ENCODE measurements at places on chromosomes 6 and 20.

DNA sequence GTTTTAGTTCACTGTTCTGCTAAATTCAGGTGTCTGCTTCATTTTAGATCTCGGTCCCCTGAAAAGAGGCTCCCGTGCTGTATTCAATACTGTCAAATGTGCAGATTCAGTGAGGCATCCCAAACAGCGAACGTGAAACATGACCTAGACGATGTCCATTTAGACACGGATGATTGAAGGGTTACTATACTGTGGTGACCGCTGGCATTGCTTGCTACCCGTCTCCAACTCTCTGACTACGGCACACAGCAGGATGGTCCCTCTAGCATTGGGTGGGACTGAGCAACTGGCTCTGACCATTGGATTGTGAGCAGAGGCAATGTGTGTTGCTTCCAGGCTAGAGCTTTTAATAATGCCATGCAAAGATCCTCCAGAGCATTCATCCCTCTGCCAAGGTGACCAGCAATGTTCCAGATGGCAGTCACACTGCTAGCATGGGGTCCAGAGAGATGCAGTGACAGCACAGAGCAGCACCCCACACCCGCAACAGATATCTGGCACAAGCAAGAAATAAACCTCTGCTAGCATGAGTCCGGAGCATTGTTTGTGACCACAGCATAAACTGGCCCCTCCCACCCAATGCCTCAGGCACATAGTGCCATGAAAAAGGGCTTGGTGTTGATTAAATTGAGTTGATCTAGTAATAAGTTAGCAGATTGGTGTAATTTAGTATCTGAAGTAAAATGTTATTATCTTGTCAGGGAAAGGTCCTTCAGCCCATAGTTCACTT, 9.0 kb downstream of the METTL24 start:
- no peak for DNase-seq

DNA sequence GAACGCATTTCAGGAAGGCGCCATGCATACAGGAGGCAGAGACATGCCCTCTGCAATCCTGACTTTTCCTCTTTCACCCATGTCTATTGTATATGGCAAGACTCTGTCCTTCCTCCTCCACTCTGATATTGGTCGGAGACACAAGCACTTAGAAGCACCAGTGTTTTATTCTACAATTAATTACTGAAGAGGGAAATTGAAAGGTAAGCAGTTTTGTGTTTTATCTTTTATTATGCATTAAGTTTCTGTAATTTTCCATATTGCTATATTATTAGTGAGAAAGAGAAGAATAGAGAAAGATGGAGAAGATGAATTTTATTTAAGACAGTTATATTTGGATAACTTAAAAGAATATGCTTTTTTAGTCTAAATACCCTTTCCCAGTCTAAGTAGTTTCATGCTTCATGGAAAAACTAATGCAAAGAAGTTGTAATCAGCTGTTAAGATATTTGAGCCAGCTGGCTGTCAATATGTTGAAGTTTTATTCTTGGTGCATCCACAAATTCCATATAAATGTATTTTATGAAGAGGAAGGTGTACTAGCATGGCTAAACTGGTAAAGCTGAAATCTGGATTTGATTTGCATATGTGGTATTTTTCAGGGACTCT, 13.6 kb downstream of the ARID1B start:
- no peak for DNase-seq

GRCh38 chr20:59055302-59055701, 12.7 kb upstream of the PRELID3B start:
- peak; percentile 21 for DNase-seq

GRCh38 chr20:40433341-40433861, 255.6 kb downstream of the MAFB start:
- no peak for DNase-seq

DNA sequence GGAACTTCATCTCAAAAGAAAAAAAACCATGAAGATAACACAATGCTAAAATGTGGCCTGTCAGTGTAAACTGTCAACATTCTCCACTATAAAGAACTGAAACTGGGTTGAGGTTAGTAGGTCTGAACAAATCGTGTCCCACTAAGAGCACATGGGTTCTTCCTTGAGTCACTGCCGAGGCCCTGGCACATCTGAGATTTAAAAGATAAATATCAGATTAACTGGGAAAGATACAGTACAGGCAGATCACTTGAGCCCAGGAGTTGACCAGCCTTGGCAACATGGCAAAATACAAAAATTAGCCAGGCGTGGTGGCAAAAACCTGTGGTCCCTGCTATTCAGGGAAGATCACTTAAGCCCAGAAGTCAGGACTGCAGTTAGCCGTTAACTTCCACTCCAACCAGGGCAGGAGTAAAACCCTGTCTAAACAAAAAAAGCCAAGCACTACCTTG, 5.6 kb downstream of the EEF1A1 start:
- DNase-seq, result peak; percentile 63

DNA sequence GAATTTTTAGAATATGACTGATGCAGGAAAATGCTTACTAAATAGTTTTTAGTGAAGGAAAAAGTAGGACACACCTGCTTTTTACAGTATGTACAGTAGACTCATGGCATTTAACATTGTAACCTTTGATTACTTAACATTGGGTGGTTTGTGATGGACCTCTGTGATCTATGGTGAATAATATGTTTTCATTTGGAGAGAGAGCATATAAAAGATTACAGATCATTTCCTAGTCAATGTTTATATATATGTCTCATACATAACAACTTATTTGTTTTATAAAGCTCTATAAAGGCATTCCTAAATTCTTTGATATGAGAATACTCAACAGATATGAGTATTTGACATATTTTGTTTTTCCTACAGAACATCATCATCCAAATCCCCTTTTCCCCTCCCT, 129.3 kb upstream of the PDE7B start:
- DNase-seq, result peak; percentile 34

DNA sequence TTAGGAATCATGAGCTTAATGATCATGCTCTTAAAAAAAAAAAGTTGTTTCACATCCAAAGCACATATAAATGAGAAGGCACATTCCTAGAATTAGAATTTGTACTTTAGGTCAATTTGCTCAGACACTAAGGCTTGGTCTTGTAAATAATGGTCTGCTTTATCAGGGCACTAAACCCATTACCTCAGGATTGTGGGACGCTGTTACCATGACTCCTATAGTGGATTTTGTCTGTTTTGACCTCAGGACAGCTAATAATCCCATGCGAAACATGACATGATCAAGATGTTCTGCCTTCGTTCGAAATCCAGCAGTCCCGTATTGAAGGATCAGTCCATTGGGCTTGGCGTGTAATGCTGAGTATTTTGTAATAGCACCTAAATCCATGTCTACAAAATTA, 2.4 kb downstream of the PGM3 start:
- no peak for DNase-seq

DNA sequence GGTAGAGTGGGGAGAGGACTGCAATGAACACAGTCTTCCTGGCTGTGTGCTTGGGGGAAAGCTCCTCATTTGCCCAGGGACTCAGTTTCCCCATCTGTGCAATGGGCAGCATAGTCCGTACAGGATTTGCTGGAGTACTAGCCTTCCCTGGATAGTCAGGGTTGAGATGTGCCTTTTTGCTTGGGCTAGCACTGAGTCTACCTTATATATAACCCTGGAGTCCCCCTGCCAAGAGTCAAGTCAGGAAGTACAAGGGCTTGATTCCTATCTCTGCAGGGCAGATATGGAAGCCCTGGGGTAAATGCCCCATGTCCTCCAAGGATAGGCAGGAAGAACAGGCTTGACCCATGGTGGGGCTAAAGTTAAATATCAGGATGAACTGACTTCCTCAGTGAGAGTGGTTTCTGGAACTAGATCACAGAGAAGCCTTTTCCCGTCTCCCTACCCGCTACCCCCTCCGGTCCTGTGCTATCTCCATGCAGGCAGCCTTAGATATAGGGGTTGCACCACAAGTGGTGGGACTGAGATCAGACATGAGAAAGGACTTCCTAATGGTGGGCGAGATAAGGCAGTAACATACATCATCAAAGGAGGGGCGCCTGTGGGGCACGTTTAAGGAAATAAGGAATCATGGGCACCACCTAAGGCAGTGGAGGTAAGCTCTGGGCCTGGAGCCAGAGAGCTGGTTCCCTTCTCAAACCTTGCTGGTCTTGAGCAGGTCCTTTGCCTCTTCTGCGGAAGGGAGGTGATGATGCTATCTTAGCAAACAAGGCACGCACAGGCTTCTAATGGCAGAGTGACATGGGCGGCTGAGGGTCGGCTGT, 157.9 kb downstream of the MRPL14 start:
- DNase-seq, result no peak

GRCh38 chr20:5173751-5174150, 46.9 kb downstream of the CDS2 start:
- no peak for DNase-seq

DNA sequence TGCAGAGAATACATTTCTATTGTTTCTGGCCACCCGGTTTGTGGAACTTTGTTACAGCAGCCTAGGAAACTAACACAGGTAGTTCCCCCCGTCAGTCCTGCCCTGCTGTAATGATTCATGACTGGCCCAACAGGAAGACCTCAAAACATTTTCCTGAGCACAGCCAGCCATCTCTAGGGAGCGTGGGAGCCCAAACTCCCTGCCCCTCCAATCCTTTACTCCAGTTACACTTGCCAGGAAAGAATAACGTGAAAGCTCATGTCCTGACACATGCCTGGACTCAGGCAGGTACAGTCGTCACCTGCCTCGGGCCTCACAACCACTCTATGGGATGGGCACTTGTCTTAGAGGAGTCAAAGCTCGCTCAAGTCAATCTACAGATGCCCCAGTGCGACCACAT, 8.4 kb downstream of the TXNDC5 start:
- DNase-seq, result no peak

DNA sequence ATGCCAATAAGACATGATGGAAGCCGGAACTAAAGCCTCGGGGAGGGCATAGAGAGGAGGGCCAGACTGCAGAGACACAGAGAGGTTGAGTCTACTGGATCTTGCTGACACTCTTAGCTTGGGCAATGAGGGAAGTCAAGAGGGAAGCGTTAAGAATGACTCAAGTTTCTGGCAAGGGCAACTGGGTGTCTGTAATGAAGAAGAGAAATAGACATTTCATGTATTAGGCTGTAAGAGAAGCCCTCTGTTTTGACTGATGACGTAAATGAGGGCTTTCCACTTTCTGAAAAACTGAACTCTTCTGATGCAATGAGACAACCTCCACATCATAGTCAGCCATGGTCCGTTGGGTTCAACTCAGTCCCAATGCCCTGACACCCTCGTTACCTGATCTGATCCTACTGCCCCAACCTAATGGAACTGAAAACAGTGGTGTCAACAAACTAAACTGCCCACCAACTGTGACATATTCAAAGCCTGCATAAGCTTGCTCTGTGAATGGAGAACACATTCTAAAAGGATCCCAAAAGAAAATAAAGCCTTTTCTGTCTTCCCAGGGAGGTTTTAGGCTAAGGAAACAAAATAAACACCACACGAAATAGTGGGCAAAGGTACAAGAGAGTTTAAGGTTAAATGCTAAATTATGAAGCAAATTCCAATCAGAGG, 45.8 kb upstream of the PNRC1 start:
- peak; percentile 64 for DNase-seq

DNA sequence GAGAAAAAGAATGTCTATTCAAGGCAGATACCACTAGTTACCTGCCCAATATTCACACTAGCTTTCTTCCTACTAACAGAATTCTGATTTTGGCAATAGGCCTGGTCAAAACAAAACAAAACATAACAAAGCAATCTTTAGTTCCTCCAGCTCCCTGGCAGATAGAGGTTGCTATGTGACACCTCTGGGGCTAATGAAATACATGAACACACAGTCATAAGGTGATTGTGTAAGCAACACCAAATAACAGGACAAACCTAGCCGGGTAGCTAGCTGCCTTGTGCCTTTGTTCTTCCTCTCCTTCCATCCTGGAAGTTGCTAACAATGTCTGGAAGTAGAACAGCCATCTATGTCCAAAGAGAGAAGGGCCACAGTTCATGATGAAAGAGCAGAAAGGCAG, 6.0 kb upstream of the HMGN3 start:
- DNase-seq, result no peak

DNA sequence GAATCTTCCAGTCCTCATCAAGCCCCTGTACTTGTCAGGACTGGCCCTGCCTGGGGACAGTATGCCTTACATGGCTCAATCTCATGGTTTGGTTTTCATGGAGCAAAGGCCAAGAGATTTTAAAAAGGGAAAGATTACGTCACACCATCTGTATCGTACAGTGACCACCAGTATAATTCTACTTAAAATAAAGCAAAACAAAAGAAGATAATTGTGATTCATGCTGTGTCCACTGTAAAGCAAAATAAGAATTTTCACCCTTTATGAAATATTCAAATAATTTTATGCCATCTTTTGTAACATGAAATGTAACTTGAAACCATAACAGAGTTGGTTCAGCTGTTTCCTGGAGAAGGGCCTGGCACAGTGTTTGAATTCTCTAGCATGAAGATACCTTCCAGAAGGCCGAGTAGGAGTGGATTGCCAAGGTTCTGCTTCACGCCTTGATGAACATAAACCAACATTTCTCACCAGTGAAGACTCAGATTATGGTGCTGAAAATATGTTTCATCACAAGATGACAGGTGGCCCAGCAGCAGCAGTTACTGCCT, 486.5 kb downstream of the RFPL4B start:
- peak; percentile 1 for DNase-seq

- no peak for DNase-seq
Observed at GRCh38 chr6:18019539-18020534, 32.4 kb upstream of the KIF13A start.

DNA sequence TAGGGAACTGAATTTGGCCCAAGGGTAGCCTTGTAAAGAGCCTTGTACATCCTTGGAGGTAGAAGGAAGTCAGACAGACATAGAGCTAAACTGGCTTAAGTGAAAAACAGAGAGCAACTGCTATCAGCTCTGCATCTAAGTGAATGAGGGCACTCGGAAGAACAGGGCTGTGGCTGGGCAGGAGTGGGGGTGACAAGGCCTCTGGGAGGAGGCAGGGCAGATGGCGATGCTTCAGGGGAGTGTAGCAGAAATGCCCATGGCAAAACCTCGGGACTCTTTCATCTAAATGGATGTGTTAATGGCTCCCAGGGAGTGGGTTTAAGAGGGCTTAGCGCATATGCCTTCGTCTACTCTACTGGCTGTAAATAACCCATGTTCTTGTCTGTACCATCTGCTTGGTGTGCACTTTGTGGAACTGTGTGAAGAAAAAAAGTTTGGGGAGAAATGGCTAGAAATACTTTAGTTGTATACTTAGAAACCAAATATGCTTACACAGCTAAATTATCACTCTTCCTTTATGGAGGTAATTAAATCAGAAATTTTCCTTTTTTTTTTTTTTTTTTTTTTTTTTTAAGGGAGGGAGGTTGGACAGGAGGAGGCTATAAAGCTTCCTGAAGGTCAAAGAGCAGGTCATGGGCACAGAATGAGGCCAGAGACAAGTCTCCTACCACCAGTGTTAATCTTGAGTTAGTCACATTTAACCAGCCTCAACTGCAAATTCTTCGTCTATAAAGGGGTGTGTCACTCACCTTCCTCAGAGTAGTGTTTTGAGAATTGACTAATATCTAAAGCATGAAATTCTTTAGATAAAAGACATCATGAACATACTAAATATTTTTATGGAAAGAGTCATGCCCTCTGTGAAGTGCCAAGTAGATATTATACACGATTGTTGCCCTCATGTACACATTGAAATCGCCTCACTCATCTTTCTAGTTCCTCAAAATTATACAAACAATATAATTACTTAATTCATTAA, 60.9 kb downstream of the FYN start:
- peak; percentile 76 for DNase-seq

GRCh38 chr20:25408890-25409289, 1.4 kb downstream of the GINS1 start:
- DNase-seq, result peak; percentile 36

GRCh38 chr20:47725248-47725973, 59.9 kb downstream of the SULF2 start:
- DNase-seq, result peak; percentile 75

All from EL (cell line).